ENCODE measurements at places on chromosomes 11 and 22.

DNA sequence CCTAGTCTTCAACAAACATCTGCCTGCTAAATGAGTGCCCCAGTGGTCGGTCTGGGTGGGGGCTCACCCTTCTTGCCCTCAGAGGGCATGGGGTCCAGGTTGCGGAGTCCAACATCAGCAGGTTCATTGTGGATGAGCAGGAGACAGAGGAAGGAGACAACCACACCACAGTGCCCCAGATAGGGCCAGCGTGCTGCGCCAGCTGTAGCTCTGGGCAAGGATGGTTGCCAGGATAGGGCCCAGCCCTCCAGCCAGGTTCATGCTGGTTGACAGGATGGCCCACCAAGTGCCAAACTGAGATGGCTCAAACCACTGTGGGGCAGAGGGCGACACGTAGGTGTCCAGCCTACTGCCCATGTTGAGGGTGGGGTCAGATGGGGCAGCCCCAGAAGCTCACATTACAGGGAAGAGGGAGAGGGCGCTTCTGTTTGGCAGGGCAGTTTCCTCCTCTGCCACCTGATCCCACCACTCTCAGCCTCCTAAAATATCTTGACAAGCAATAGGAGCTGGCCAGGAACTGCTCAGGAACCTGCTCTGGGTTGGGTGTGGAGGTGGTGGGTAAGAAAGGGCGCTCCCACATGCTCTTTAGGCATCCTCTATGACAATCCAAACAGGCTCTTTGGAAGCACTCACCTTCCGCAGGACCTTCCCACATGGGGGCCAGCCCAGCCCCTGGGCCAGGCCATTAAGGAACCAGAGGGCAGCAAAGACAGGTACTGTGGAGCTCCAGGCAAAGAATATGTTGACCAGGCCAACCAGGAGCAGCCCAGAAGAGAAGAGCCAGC lies 2.9 kb downstream of the SLC37A4 start:
- DNase-seq = no peak

DNA sequence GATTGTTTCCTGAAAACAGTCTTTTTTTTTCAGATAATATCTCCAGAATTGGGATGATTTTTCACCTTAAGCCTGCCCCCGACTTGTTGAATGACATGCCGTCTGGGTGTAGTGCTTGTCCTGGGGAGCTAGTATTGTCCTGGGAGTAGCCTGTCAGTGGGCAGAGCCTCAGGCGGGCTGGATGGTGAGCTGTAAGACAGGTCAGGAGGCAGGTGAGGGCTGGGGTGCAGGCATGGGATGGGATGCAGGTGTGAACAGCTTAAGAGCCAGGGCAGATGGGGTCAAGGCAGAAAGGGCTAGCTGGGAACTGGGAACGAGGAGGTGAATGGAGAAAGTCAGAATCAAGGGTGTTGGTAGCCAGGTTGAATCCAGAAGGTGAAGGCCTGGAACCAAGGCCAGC lies 200.2 kb downstream of the CSNK2A3 start:
- no peak for DNase-seq

DNA sequence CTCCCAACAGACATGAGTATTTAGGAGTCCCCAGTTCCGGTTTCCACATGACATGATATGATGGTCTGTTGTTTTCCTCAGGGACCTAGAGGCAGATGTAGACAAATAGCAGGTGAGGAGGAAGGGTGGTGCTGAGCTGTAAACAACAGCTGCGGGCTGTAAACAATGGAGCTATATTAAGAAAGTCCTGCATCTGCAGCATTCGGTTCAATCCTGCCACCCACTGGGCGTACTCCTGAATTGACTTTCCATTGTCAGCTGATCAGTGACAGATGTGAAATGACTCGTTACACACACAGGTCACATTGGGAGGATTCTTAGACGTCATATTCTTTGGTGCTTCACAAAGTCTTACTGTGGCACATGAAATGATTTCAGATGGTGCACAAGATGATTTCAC lies 26.8 kb upstream of the RAG1 start:
- peak; percentile 18 for DNase-seq

- DNase-seq = peak; percentile 47
These were observed 39.4 kb downstream of the GLYATL2 start for GRCh38 chr11:58805065-58805464.

DNA sequence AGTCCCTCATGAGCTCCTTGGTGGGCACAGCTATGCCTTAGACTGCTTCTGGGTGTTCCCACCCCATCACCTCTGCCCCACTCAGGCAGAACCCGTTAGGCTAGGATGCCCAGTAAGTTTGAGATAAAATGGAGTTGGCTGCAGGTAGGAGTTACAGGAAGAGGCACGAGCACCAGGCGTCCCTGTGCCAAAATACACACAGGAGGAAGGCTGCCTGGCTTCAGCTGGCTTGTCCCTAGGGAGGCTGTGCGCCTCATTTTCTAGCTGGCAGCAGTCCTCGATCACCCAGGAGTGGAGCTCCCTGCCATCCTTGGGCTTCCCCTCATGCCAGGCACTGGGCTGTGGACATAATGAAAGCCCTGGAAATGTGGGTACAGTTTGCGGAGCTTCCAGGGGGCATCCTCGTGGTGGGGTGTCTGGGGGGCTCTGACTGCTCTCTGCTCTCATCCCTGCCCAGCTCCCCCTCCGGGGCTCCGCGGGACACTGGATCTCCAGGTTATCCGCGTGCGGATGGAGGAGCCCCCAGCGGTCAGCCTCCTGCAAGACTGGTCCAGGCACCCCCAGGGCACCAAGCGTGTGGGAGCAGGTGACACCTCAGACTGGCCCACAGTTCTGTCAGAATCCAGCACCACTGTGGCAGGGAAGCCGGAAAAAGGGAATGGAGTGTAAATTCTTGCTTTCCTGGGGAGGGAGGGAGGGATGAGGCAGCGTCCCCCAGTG lies 12.3 kb upstream of the MARK2 start:
- DNase-seq = no peak

All from HS-5 (cell line).